ENCODE measurements at places on chromosomes 5 and 9.
A peak's percentile ranks its signal among the peaks of the same experiment; 100 is the strongest.

GRCh38 chr5:32127711-32128110 is 46.4 kb downstream of the GOLPH3 start:
- peaks cover 43% of the 10 kb centered on the region for H3K36me3 ChIP-seq
- H3K4me3 ChIP-seq = no peak overlapping the region
- no peak overlapping the region for H3K27ac ChIP-seq
- H3K27me3 ChIP-seq = no peaks in the 10 kb centered on the region
- peaks cover 54% of the 10 kb centered on the region for H3K4me1 ChIP-seq

GRCh38 chr9:111658943-111659342 is 2.5 kb upstream of the GNG10 start:
- no peak overlapping the region for H3K4me3 ChIP-seq
- no peak for DNase-seq
- no peaks in the 10 kb centered on the region for H3K27me3 ChIP-seq
- peak overlapping the region; percentile 81 for H3K27ac ChIP-seq
- H3K4me1 ChIP-seq = peaks cover 44% of the 10 kb centered on the region

- H3K4me3 ChIP-seq = no peak overlapping the region
- H3K27ac ChIP-seq = no peak overlapping the region
- no peaks in the 10 kb centered on the region for H3K36me3 ChIP-seq
- peaks cover 2% of the 10 kb centered on the region for H3K27me3 ChIP-seq
Measured at GRCh38 chr5:67181648-67182221, 14.9 kb downstream of the CD180 start.

DNA sequence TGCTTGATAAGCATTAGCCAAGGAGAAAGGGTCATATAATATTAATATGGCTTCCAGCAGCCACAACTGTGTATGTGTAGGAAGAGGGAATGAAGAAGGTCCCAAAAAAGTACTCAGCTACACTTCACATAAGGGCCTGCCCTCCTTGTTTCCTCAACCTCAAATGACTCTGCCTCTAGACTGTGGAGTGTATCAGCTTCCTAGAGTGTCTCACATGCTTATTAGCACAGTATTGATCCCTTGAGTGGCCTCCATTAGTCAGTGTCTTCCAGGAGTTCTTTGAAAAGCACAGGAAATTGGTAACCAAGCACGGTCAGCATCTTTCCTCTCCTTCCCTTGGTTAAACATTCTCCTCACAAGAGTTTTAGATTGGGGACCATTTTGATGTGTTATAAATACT is 190.4 kb upstream of the ATP10B start:
- no peaks in the 10 kb centered on the region for H3K4me1 ChIP-seq
- no peaks in the 10 kb centered on the region for H3K36me3 ChIP-seq
- DNase-seq = no peak
- no peaks in the 10 kb centered on the region for H3K27me3 ChIP-seq

DNA sequence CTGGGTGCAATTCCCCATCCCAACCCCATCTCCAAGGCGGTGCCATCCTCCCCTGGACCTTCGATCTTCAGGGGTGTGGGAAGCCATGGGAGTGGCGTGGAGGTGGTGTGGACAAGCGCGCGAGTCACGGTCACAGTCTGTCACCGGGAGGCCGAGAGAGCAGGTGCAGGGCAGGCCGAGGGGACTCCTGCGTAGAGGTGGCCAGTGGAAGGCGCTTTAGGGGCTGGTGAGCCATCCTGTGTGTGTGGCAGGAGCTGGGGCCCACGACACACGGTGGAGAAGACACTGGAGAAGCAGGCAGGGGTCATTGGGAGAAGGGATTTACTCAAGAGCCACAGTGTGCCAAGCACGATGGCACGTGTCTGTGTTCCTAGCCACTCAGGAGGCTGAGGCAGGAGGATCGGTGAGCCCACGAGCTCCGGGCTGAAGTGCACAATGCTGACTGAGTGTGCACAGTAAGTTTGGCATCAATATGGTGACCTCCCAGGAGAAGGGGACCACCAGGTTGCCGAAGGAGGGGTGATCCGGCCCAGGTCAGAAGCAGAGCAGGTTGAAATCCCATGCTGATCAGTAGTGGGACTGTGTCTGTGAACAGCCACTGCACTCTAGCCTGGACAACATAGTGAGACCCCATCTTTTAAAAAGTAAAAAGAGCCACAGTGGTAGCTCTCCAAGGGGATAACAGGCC is 145.1 kb upstream of the PHYKPL start:
- no peak overlapping the region for H3K4me3 ChIP-seq
- peaks cover 5% of the 10 kb centered on the region for H3K27me3 ChIP-seq
- H3K27ac ChIP-seq = no peak overlapping the region
- no peaks in the 10 kb centered on the region for H3K4me1 ChIP-seq
- H3K36me3 ChIP-seq = peaks cover 5% of the 10 kb centered on the region

- H3K36me3 ChIP-seq = no peaks in the 10 kb centered on the region
- no peak for DNase-seq
- peaks cover 57% of the 10 kb centered on the region for H3K4me1 ChIP-seq
- peaks cover 1% of the 10 kb centered on the region for H3K27me3 ChIP-seq
- H3K27ac ChIP-seq = 0 out of 2 replicates have a peak overlapping the region, but pooled peaks have one; percentile 87
Measured at GRCh38 chr5:73363911-73364730, 84.5 kb downstream of the FOXD1 start.

GRCh38 chr5:6370580-6370979 is 7.8 kb downstream of the MED10 start:
- no peaks in the 10 kb centered on the region for H3K27me3 ChIP-seq
- no peak overlapping the region for H3K27ac ChIP-seq
- peaks cover 8% of the 10 kb centered on the region for H3K4me1 ChIP-seq
- no peak for DNase-seq

- no peaks in the 10 kb centered on the region for H3K36me3 ChIP-seq
- H3K27me3 ChIP-seq = peaks cover 13% of the 10 kb centered on the region
- H3K4me3 ChIP-seq = peak overlapping the region; percentile 53
- peak overlapping the region; percentile 74 for H3K27ac ChIP-seq
- peaks cover 18% of the 10 kb centered on the region for H3K4me1 ChIP-seq
- peak; percentile 55 for DNase-seq
Measured at GRCh38 chr9:136345281-136346156, 18.0 kb downstream of the DNLZ start.

DNA sequence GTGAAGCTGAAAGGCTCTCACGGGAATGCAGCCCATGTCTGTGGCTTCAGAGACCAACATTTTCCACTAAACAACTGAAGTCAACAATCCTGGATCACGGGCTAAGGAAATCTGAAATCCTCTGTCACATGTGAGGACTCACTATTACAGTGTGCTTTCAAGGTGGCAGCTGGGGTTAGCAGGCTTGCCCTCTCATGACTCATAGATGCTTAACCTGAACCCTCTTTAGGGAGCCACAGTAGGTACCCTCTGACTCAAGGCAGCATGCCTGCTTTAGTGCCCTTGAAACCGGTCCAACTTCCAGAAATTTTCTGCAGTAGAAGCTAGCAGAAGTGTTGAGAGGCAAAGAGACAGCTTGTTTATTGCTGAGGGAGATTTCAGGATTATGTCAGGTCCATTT is 232.5 kb downstream of the GABRB2 start:
- no peak for DNase-seq
- no peak overlapping the region for H3K27ac ChIP-seq
- no peak overlapping the region for H3K4me3 ChIP-seq
- H3K27me3 ChIP-seq = no peaks in the 10 kb centered on the region

- H3K4me1 ChIP-seq = no peaks in the 10 kb centered on the region
- no peak overlapping the region for H3K4me3 ChIP-seq
- H3K27ac ChIP-seq = no peak overlapping the region
- DNase-seq = no peak
Measured at GRCh38 chr9:28365728-28366127, 792.4 kb upstream of the C9orf72 start.

- H3K27me3 ChIP-seq = peaks cover 9% of the 10 kb centered on the region
- no peak for DNase-seq
- H3K27ac ChIP-seq = no peak overlapping the region
- H3K36me3 ChIP-seq = no peaks in the 10 kb centered on the region
Measured at GRCh38 chr9:78074385-78075291, 43.0 kb upstream of the GNAQ start.

DNA sequence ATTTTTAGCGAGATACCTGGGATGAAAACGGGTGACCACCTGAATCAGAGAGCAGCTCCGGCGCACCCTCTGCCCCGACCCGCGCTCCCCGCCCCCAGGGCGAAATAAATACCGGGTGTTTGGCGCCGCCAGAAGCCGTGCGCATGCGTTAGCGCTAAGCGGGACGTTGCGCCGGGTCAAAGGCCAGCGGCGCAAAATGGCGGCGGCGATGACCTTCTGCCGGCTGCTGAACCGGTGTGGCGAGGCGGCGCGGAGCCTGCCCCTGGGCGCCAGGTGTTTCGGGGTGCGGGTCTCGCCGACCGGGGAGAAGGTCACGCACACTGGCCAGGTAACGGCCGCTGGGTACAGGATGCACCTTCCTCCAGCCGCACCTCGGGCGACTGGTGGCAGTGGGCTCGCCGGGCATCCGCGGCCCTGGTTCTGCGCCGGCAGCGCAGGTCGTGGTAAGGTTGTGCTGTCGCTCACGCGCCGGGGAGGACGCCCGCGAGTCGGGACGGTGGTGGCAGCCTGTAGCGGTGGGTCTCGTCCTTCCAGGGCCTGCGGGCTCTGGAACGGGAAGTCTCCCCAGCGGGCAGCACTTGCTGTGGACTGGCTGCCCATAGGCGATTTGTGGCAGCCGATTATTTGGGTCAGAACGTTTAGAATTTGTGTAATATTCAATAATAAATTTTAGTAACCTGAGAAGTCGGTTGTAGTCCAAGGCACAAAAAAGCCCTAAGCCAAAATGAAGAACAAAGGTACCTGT is at the start of gene NDUFS6:
TSS of gene NDUFS6 (plus strand) at position 186 of the 745 bp plus-strand sequence. CDS start at position 197, 11 bp downstream.
- H3K36me3 ChIP-seq = peaks cover 44% of the 10 kb centered on the region
- peaks cover 45% of the 10 kb centered on the region for H3K4me1 ChIP-seq

DNA sequence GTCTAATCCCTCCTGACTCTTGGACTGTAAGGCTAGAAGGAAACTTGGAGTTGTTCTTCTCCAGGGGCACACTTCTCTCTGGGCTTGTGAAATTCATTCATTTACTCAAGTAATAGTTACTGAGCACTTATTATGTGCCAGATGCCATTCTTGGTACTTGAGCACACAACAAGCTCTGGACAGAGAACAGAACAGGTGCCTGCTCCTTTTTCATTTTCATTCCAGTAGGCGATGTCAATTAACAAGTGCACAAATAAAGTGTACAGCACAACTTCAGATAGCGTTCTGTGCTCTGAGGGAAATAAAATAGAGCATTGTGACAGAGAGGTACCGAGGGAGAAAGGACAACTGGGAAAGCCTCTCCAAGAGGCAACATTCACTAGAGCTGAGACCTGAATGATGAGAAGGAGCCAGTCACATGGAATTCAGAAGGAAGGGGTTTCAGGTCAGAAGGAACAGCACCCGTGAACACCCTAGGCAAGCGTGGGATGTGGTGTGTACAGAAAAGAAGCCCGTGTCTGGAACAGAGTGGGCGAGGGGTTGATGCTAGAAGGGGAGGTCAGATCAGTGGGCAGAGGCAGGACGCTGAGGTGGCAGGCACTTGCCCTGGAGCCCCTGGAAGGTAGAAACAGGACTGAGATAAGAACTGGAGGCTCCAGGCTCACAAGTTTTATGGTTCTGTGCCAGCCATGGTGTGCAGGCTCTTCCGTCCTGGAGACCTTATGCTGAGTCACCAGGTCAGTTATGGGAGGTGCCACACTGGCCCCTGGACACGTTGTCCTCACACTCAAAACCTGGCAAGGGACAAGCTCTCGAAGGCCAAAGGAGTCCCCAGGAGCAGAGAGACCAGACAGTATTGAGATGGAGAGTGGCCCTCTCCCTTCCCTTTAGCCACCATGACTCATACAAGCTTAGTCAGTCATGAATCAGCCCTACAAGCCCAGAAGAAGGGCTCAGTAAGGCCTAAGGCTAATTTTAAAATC is 7.2 kb upstream of the ABLIM3 start:
- peak overlapping the region; percentile 47 for H3K4me3 ChIP-seq
- no peaks in the 10 kb centered on the region for H3K36me3 ChIP-seq
- DNase-seq = peak; percentile 95
- H3K4me1 ChIP-seq = peaks cover 73% of the 10 kb centered on the region

- H3K36me3 ChIP-seq = no peaks in the 10 kb centered on the region
- H3K4me3 ChIP-seq = no peak overlapping the region
- H3K27ac ChIP-seq = no peak overlapping the region
- no peaks in the 10 kb centered on the region for H3K27me3 ChIP-seq
- DNase-seq = no peak
- no peaks in the 10 kb centered on the region for H3K4me1 ChIP-seq
Measured at GRCh38 chr5:163330723-163331668, 106.4 kb upstream of the CCNG1 start.

DNA sequence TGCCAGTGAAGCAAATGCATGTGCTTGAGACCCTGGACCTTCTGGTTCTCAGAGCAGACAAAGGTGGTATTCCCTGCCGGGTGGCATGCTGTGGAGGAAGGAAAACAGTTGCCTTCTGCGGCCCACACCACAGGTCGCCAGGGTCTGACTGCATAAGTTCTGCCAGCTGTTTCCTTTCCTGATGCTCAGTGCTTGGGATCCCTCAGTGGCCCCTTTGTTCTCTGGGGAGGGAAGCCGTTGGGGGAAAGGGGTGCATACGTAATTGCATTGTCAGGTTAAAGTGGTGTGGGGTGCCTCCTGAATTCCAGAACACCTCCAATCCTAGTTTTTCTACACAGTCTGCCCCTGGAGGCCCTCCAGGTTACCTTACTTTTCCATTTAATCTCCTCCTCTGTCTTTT is 43.1 kb upstream of the SLC2A8 start:
- H3K4me3 ChIP-seq = no peak overlapping the region
- no peak overlapping the region for H3K27ac ChIP-seq
- H3K27me3 ChIP-seq = peaks cover 12% of the 10 kb centered on the region
- no peaks in the 10 kb centered on the region for H3K36me3 ChIP-seq
- no peak for DNase-seq

DNA sequence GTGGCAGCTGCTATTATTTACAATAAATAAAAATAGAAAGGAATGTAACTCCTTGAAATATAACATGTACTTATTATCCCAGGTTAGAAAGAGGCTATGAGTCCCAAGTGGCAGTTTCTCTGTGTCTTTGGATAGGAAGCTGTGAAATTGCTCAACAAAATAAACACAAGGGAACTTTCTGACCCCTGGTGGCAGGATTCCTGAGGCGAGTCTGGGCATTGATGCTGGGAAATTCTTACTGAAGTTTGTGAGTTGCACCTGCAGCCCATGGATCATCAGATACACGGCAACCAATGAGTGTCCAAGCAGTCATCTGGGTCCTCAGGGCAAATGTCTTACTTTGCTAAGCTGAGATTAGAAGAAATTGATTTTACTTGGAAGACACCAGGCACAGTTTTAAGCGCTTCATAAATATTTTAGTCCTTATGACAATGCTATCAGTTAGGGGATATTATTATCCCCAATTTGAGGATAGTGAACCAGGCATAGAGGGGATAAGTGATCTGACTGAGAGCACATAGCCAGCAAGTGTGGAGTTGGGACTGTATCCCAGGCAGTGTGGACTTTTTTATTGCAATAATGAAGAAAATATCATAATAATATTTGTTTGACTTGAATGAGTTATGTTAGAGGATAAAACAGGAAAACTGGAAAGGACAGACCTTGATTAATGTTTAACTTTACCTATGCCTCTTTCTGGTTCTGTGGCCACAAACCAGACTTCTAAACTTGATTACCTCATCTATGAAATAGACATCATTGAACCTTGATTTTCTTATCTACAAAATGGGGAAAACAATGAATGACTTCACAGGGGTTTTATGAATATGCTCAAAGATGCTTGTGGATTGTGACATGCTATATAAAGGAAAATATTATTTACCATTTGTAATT is 265.5 kb upstream of the ADAMTSL1 start:
- peaks cover 6% of the 10 kb centered on the region for H3K4me1 ChIP-seq
- no peak overlapping the region for H3K4me3 ChIP-seq
- DNase-seq = peak; percentile 19
- H3K27ac ChIP-seq = no peak overlapping the region
- H3K27me3 ChIP-seq = peaks cover 9% of the 10 kb centered on the region
- no peaks in the 10 kb centered on the region for H3K36me3 ChIP-seq

GRCh38 chr5:109690975-109691574 is 1.3 kb downstream of the MAN2A1 start:
- H3K27ac ChIP-seq = peak overlapping the region; percentile 88
- peak overlapping the region; percentile 96 for H3K4me3 ChIP-seq
- DNase-seq = peak; percentile 75
- H3K36me3 ChIP-seq = no peaks in the 10 kb centered on the region
- H3K27me3 ChIP-seq = peaks cover 2% of the 10 kb centered on the region
